ENCODE measurements at places on chromosomes 4 and X.

- no peak for DNase-seq
Measured at GRCh38 chr4:16045687-16046086, 38.1 kb downstream of the PROM1 start.

- no peak for DNase-seq
Measured at GRCh38 chr4:67124716-67125115, 420.6 kb downstream of the CENPC start.

DNA sequence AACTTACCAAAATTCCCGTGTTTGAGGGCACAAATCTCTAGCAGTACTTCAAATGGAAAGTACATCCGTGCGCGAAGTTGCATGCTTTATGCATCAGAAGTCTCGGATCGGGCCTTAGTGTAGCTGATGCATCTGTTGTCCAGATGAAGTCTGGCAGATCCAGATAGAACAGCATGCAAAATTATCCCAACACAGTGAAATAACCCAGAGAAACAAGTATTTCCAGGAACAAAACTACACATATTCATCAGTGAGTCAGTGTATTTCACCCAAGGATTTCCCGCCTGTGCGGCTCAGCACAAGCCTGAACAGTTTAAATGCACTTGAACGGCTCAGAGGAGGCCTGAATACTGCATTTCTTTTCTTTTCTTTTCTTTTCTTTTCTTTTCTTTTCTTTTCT is 27.4 kb upstream of the CLDN24 start:
- DNase-seq: no peak

DNA sequence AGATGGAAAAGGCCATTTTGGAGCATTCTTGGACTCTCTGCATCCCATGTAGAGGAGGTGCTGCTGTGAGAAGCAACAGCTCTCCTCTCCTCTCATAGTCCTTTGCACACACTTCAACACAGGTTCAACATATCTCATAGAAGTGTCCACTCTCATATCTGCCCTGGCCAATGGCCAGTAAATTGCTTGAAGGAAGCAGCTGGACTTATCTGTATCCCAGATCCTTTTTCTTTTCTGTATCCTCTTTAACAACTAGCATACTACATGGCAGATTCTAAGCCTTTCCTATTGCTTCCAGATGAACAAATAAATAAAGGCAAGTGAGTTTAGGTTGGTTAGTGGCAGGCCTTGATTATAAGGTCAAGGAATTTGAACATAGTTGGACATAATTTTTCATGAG is 122.0 kb downstream of the HS6ST2 start:
- no peak for DNase-seq

DNA sequence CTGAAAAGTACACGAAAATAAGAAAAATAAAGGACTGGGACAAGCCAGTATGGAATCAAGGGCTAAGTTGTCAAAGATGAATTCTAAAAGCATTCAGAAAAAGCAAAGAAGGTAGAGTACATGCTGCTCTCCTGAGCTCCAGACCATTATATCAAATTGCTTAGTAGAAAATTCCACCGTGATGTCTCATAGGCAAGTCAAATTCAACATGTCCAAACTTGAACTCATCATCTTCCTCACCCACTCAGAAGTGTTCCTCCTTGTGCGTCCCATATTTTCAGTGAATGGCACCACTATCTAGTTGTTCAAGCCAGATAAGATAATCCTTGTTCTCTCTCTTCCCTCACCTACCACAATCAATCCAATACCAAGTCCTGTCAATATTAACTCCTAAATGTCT is 37.5 kb upstream of the IL13RA2 start:
- no peak for DNase-seq

- DNase-seq: no peak
Measured at GRCh38 chr4:138494931-138495330, 252.8 kb upstream of the SLC7A11 start.

DNA sequence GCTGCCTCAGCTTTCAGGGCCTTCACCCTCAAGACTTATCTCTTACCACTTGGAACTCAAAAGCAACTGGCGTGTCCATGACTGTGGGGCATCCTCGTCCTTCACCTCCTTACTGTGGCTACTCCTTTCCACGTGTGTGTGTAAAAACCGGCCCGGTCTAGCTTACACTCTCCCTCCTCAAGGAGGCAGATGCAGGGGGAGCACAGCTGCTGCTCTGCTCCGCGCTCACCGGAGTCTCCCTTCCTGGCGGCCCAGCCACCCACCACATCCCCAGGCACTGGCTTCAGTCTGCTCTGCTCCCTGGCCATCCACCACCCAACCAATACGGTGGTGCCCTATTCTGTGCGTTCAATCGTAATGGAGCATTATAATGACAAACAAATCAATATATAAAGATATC is 8.3 kb downstream of the RNF212 start:
- no peak for DNase-seq

DNA sequence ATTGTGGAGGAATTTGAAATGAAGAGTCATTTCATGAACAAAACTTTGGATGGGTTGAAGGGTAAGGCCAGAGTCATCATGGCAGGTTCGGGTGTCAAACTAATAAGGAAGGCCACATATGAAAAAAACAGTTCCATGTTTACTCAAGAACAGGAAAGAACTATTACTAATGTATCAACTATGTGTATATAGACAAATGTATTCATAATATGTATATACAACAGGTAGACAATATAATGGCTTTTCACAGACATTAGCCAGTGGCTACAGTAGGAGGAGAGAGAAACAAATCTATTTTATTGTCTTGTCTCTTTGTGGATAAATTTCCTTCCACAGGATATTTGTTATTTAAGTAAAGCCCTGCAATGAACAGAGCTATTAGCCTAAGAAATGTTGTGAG is 101.1 kb downstream of the CBLL2 start:
- no peak for DNase-seq

GRCh38 chr4:41787931-41788330 is 39.4 kb upstream of the PHOX2B start:
- DNase-seq: no peak

GRCh38 chr4:73104695-73105094 is 35.2 kb upstream of the COX18 start:
- DNase-seq: no peak

DNA sequence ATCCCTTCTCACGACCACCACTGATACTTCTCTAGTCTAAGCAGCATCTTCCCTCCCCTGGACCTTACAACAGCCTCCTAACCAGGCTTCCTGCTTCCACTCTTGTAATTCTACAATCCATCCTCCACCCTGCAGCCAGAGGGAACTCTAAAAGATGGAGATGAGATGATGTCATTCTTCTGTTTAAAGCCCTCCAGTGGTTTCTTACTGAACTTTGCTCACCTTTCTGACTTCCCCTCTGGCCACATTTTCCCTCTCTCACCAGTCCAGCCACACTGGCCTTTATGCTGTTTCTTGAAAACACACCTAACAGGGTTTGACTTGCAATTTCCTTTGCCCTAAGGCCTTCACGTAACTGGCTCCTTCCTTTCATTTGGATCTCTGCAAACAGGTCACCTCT is 191.4 kb upstream of the NHS start:
- DNase-seq: no peak

DNA sequence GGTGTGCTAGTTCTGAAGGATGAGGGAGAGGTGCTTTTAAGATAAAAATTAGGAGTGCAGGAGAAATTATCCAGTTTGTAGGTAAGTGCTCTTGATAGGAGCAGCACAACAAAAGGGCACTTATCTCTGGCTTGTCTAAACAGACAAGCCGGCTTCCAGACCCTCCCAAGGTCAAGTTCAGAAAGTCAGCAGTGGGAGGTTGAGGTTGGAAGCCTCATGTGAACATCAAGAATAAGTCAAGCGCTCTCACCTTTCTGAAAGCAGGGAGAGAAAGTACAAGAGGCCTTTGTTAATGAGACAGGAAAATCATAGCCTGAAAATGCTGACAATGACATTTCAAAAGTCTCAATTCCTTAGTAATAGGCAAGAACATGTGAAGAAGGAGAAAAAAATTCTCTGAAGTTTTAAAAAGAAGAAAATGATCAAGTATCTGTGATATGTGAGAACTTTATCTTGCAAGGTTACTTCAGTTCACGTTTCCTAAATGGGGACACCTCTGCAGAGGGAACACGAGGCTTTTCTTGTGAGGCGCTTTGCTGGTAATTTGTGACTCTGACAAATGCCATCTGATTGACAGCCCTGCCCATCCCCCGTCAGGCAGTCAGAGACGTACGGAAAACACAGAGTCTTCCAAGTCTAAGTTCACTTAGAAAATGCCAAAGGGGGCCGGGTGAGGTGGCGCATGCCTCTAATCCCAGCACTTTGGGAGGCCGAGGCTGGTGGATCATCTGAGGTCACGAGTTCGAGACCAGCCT is 62.2 kb downstream of the TIGD2 start:
- no peak for DNase-seq

DNA sequence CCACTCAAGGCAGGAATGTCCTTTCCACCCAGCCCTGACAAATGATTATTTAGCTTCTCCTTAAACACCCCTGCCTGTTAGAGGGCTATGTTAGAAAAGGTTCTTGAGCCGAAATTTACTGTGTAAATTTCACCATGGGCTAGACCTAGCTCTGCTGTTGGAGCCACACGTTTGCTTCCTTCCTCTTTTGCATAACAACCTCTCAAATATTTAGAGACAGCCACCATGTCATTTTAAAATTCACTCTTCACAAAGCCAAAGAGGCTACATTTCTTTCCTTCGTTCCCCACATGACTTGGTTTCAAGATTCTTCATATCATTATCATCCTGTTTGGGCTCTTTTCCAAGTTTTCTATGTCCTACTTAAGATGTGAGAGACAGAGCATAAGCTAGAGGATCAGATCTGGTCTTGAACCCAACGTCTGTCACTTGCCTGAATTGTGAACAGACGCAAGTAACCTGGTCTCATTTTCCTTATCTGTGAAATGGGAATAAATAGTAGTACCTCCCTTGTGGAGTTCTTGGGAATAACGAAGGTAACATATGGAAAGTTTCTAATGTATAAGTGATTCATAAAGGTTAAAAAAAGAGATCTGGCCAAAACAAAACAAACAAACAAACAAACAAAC is 6.7 kb downstream of the DOCK11 start:
- no peak for DNase-seq

DNA sequence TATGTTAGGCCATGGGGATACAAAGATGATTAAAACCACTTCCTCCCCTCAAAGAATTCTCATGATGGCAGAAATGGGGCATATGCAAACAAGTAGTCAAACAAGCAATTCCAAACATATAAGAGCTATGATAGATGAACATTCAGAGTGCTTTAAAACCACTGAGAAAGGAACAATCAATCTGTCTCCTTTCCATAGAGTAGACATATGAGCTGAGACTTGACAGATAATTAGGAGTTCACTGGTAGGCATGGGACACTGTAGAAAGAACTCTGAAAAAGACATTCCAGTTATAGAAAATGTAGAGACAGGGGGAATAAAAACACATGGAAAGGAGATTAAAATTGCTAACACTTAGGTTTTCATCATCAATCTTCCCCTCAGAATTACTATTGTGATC is 372.8 kb downstream of the KLHL4 start:
- no peak for DNase-seq

- DNase-seq: no peak
Measured at GRCh38 chr4:175639346-175639745, 172.7 kb downstream of the GPM6A start.

GRCh38 chrX:72351606-72352334 is 46.1 kb upstream of the CITED1 start:
- no peak for DNase-seq

GRCh38 chr4:151797131-151797530 is 36.3 kb upstream of the GATB start:
- no peak for DNase-seq

DNA sequence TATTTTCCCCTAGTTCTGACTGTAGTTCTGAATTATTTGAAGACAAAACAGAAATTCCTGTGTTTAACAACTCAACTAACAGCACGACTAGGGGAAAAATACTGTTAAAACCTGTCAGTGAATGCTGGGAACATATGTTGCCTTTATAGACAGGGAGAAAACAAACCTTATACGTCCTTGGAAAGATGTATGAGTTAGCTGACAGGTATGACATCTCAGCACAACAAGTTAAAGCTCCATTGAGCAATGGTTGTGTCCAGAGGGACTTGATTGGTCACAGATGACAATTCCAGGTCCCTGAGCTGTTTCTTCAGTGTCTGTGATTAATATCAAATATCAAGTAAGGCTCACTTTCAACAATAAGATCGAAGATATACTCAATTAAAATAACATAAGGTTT is 58.2 kb upstream of the DDIT4L start:
- DNase-seq: no peak

DNA sequence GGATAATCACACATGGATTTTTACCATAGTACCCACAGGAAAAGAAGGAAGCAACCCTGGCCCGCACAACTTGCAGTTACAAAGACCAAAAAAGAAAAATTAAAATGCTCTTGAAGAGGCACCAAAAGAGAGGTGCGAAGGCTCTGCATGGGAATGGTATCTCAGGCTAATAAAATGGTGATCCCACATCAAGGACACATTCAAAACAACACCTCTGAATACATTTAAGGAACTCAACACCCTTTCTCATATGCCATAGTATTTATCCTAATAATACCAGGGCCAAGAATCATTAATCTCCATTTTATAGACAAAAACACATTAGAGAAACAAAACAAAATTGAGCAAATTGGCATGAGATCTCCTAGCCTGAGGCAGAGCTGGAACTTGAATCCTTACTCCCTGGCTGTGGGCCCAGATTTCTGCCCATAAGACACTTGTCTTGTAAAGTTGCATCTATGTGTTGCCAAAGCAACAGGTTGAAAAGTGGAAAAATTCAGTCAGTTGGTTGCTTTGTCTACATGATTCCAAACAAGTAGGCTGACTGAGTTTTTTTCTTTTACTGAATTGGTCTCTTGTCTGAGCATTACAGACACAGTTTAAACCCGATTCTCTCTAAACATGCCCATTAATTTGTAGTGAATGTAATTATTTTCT is 33.5 kb downstream of the GUCY2F start:
- no peak for DNase-seq

GRCh38 chr4:120447774-120448173 is 381.1 kb upstream of the MAD2L1 start:
- DNase-seq: no peak

GRCh38 chrX:110082161-110082560 is 79.2 kb downstream of the TMEM164 start:
- DNase-seq: no peak

GRCh38 chr4:115923152-115923551 is 809.7 kb upstream of the NDST4 start:
- no peak for DNase-seq

DNA sequence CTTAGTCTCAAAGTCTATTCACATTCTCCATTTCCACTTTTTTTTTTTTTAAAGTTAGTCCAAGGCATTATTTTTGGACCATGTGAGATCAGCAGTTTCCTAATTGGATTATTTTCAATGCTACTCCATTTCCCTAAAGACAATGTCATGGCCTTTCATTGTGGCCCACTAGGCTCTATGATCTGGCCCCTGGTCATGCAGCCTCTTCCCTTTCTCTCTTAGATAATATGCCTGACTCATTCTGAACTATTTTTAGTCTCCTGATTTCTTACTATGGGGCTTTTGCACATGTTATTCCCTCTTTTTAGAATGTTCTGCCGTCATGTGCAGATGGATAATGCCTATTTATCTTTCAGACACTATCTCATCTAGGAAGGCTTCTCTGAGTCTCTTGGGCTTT is 157.3 kb downstream of the TMA16 start:
- DNase-seq: no peak

GRCh38 chr4:91497892-91498291 is 805.9 kb upstream of the GRID2 start:
- DNase-seq: no peak

- DNase-seq: no peak
Measured at GRCh38 chr4:83112678-83113428, 1.7 kb downstream of the PLAC8 start.

GRCh38 chr4:5069901-5070300 is 18.6 kb downstream of the STK32B start:
- no peak for DNase-seq
